ENCODE measurements at places on chromosomes 16 and 17.

DNA sequence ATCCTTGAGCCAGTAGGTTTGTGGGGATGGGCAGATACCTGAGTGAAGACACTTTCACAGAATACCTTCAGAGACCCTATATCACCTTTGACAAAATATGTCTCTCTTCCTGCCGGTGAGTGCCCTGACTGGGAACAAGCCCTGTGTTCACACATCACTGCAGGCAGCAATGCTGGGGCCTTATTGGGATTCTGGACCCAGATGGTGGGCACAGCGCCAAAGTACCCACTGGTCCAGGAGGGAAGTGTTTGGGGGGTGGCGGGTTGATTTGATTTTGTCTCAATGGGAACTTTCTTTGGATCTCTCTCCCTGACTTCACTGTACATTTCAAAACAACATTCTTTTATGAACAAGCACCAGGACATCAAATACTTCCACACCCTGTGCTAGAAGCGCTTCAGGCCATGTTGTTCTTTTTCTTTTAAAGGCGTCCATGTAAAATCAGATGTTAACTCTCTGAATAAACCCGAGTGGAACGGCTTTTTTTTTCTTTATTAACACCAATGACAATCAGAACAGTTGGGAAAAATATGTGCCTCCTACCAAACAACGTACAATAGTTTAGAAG is 62.4 kb upstream of the AKTIP start:
- DNase-seq: no peak

DNA sequence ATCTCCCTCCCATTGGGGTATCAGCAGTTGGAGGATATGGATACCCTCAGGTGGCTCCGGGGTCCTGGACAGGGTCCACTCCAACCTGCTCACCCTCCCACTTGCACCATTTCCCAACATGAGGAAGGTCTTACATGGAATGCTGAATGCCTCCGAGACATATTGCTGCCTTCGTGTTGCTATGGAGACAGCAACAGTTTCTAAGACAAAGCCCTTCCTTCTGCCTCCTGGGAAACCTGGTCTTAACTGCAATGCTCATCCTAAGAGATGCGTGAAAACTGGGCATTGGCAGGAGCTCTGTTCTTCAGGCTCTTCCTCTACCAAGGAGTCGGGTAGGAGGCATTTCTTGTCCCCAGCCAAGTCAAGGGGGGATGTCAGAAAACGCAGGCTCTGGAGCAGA is 45.2 kb downstream of the ST3GAL2 start:
- no peak for DNase-seq

DNA sequence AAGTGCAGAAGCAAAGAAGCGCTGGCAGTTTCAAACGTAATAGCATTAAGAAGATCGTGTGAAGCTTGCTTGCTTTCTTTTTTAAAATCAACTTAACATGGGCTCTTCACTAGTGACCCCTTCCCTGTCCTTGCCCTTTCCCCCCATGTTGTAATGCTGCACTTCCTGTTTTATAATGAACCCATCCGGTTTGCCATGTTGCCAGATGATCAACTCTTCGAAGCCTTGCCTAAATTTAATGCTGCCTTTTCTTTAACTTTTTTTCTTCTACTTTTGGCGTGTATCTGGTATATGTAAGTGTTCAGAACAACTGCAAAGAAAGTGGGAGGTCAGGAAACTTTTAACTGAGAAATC is 17.4 kb upstream of the RAB11FIP4 start:
- no peak for DNase-seq

DNA sequence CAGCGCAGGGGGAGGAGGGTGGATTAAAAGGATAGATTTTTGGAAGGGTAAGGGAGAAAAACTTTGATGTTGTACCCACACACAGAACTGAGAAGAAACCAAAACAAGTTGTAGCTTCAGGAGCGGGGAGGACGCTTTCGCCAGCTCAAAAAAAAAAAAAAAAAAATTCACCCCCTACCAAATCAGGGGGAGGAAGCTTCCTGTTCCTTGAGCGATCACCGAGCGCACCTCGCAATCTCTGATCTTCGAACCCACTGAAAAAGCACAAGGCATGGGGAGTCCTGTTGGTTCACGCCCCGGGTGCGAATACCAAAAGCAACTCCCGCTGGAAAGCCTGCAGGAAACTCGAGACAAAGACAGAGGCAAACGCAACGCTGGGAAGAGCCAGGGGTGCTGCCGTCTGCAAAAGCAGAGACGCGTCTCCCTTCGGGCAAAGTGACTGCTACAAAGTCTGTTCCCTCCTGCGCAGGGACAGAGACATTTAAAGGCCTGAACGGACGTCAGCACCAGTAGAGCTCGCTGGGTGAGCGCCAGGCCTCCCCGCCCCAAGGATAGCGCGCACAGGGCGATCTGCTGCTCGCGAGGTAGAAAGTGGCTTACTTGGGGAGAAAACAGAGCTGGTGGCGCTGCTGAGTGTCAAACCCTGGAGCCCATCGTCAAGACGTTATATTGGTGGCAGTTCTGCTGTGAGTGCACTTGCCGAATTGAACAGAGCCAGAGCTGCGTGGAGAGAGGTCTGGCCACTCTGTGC is 190.4 kb downstream of the USP22 start:
- DNase-seq: no peak

GRCh38 chr16:67657751-67658518 is 2.1 kb downstream of the ACD start:
- DNase-seq: peak; percentile 62

DNA sequence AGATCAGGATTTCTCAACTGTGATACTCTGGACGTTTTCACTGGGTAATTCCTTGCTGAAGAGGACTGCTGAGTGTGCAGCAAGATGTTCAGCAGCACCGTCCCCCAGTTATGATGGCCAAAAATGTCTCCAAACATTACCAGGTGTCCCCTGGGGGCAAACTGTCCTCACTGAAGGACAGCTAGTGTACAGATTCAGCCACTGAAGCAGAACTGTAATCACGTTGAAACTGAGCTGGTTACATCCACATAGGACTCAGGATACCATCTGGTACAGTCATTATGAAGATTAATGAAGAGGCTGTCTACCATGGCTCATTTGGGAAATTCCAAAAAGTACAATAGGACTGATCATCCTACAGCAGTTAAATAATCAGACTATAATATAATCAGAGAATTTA is 43.3 kb upstream of the GINS3 start:
- DNase-seq: no peak

DNA sequence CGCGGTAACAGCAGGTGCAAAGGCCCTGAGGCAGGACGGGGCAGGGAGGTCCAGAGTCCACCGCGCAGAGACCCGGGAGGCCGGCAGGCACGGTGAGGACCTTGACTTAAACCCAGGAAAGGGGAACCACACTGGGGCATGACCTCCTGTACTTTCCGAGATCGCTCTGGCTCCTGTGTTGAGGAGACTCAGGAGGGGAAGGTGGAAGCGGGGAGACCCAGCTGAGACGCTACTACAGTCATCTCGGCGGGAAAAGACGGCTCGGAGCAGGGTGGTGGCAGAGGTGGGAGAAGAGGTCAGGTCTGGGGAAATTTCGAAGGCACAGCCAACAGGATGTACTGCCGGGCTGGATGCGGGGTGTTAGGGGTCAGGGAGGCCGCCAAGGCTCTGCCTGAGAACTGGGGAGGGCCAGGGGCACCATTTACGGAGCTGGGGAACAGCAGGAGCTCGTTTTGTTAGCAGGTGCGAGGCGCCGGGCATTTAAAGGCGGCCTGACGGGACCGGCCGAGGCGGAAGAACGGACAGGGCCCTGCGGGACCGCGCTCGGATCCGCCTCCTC is 22.3 kb downstream of the NPTX1 start:
- DNase-seq: no peak

DNA sequence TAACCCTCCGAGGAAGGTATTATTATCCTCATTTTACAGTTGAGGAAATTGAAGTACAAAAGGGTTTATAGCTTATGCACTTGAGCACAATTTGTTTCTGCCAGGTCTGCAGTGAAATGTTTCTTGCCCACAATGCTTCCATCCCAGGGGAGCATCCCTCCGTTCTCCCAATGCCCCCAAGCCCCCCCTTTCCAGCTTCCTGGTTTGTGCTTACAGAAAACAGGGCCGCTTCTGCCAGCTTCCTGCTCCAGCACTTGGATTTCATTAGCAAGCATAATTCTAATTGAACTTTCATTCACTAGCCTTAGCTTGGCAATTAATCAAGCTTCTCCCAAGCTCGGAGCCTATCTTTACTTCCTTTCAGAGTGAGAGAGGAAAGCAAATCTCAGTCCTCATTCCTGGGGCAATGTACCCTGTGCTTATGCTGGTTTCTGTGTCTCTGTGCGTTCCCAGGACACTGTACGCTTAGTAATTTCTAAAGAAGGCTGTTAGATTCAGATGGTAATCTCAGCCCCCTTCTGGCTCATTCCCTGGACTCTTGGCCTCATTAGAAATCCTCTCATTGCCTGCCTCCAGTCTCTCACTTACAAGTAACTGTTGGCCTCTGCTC is 141.6 kb downstream of the HS3ST2 start:
- no peak for DNase-seq

GRCh38 chr16:50173316-50173715 is 20.2 kb downstream of the TENT4B start:
- no peak for DNase-seq

- DNase-seq: no peak
Observed at GRCh38 chr17:76255801-76256429, 9.2 kb upstream of the UBALD2 start.

DNA sequence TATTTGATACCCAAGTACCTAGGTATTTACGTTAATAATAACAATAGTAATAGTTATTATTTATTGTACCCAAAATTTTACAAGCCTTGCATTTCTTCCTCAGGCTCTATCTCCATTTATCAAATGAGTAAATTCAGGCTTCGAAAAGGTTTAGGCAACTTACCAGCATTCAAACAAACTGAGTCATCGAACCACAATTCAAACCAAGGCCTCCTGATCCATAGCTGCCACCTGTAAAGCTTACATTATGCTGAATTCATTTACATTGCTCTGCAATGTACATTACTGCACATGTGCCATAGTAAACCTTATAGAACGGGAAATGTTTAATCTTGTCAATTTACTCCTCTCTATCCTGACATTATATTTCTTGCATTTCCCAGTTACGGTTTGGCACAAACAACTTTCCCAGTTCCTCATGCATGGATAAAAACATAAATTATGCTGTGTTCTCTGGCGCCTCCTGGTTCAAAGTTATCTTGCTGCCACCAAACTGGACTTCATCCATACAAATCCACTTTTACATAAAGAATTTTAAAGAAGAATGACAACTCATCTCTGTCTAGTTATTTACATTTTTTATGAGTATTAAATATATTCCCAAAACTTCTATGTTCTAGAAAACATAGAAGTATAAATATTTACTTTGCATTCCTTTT is 360.6 kb upstream of the SOX9 start:
- DNase-seq: no peak

DNA sequence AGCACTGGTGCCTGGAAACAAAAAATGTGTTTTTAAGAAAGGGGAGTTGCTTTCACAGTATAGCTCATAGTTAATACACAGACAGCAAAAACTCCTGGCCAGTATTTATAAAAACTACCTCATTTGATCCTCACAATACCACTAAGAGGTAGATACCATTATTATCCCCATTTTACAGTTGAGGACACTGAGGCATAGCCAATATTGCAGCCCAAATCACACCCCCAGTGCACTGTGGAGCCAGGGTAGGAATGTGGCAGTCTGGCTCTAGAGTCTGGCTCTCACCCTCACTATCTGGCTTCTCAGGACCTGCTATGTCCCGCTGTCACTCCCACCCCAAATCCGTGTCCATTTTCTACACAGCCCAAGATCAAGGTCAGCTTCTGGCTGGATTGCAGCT is 2.6 kb downstream of the ARHGAP23 start:
- DNase-seq: no peak

DNA sequence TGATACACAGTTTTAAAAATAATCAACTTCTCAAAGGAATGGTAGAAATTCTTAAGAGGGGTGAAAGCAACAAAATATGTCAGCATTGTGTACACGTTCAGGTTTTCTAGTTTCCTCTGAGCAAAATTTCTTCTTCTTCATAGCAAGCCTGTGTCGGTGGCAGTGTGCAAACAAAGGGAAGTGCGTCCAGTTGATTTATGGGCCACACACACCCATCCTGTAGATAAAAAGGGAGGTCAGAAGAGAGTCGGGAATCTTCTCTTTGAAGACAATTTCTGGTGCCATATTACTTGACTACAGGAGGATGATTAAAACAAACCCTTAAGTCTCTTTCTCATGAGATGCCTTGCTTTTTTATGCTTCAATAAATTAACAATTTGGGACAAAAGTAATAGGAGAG is 484.1 kb upstream of the SALL1 start:
- no peak for DNase-seq

- DNase-seq: no peak
Observed at GRCh38 chr17:4717791-4718190, 7.4 kb downstream of the ARRB2 start.

GRCh38 chr17:14310101-14310500 is 9.2 kb downstream of the HS3ST3B1 start:
- DNase-seq: no peak

- DNase-seq: no peak
Observed at GRCh38 chr16:80619824-80620223, 79.0 kb downstream of the DYNLRB2 start.

GRCh38 chr17:6666077-6666521 is 14.5 kb downstream of the C17orf100 start:
- DNase-seq: no peak

DNA sequence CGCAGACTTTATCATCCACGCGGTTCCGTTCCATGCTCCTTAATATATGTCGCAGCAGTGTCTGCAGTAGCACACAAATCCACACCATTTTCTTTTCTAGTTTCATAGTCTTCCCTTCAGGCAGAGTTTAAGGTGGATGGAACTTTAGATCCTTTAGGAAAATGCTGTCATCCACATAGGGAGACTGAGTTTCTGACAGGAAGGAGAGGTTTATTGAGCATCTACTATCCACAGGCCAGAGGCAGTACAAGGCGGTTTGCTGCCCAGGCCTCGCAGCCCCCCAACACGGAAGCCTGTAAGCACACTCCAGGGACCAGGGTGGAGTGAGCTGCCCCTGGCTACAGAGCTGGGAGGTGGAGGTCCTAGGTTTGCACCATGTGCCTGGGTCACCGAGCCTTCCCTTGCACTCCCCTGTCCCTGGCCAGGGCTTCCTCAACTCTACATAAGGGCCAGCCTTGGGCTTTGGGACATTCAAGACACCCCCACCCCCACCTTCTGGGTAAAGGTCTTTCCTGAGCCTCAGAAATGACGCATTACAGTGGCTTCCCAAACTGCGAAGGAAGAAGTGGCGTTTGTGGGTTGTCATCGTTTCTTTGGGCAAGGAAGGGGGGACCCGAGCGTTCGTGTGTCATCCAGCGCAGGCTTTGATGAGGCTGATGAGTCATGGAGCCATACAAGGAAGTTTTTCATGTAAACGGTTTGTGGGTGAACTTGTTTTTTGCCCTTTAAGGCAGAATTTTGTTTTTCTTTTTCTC is 146.5 kb upstream of the PLCG2 start:
- DNase-seq: peak; percentile 73

DNA sequence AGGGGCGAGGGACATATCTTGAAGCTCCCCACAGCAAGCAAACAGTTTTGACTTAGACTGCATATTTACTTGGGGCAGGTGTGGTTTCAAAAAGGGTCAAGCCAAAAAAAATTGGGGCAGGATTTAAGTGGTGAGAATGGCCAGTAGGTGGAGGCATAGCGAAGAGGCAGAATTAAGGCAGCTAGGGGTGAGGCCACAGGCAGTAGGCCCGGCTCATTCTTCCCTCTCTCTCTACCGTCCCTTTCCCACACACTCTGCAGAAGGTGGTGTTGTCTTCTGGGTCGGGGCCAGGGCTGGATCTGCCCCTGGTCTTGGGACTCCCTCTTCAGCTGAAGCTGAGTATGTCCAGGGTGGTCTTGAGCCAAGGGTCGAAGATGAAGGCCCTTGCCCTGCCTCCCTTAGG is 2.6 kb downstream of the SHBG start:
- no peak for DNase-seq

All from naive thymus-derived CD8-positive, alpha-beta T cell (primary cell).